ENCODE measurements at places on chromosomes 11 and 22. TPM values are rescaled to one million over a fixed set of nuclear protein-coding genes. Genes with fewer than 3 reads are reported as not detected.

The OSBPL5 gene
- total RNA-seq, result 55.2 TPM

DNA sequence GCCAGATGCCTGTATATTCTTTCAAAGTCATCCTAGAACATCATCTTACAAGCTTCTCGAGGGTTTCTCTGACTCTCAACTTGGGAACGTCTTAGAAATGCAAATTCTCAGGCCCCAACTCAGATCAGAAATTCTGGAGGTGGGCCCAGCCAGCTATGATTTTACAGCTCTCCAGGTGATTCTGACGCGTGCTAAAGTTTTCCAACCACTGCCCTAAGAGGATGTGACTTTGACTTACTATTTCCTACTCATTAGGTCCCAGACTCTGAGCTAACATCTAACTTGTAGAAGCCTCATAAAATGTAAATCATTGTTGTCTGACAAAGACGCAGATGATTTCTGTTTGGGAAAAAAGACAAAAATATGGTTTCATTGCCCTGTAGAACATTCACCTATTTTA, 61.1 kb downstream of the IRAG1 start:
- DNase-seq, result no peak

DNA sequence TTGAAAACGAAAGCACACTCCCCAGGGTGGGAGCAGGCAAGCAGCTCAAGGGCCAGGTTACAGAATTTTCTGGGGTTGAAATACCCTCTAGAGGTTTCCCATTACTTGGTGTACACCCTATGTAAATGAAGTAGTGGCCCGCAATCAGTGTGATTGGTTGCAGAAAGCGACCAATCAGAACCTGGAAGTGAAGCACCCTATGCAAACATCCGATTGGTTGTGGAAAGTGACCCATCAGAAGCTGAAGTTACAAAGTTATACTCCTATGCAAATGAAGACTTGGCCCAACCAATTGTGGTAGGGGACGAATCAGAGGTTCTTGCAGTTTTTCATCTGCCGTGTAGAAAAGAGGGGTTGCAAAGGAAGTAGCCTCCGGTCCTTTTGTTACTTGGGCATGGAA, 19.2 kb downstream of the PRR5 start:
- no peak for DNase-seq

GRCh38 chr22:31491218-31491962, 1.7 kb upstream of the EIF4ENIF1 start:
- DNase-seq, result no peak

- no peak for DNase-seq
These were observed 340.0 kb downstream of the SHANK2 start for GRCh38 chr11:70912226-70912840.

DNA sequence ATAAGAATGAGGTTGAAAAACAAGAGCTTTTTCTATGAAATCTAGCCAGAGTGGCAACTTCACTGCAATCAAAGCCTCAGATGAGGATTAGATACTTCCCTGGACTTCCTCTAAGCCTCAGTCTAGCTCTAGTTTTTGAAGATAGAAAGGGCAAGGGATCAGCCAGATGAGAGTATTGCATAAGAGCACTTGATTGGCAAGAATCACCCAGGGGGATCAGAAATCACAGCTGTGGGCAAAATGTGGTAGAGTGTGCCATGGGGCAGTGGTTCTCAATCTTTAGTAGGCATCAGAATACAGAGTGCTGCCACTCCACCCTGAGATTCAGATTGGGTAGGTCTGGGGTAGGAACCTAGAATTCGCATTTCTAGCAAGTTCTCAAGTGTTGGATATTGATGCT, 82.4 kb downstream of the EXT2 start:
- DNase-seq, result no peak

- DNase-seq, result no peak
These were observed 33.9 kb upstream of the CXCR5 start for GRCh38 chr11:118849825-118850224.

All from endothelial cell (in vitro differentiated cells).